CD4-positive, CD25-positive, alpha-beta regulatory T cell (primary cell): ENCODE measurements at places on chromosomes 2 and 18. TPM values are rescaled to one million over a fixed set of nuclear protein-coding genes. Genes with fewer than 3 reads are reported as not detected.

GRCh38 chr2:176692533-176692932, 423.3 kb downstream of the MTX2 start:
- no peak for DNase-seq

- no peak for DNase-seq
Measured at GRCh38 chr2:191516260-191516659, 161.7 kb upstream of the NABP1 start.

- DNase-seq = no peak
Measured at GRCh38 chr18:6311456-6312215, 103.1 kb downstream of the L3MBTL4 start.

- no peak for DNase-seq
Measured at GRCh38 chr2:232569541-232569940, 19.1 kb downstream of the EIF4E2 start.

GRCh38 chr18:76604108-76604934, 109.3 kb upstream of the ZNF516 start:
- DNase-seq = no peak

RAB6C gene
- total RNA-seq = not detected

GRCh38 chr18:10912790-10913545, 236.4 kb downstream of the PIEZO2 start:
- DNase-seq = no peak

GRCh38 chr2:233915128-233915527, 2.0 kb upstream of the TRPM8 start:
- DNase-seq = no peak

ERICH2 gene
- not detected for total RNA-seq

CCDC142 gene
- total RNA-seq = 15.8 TPM

GRCh38 chr2:38174646-38175423, 98.9 kb upstream of the CYP1B1 start:
- DNase-seq = no peak

- DNase-seq = no peak
Measured at GRCh38 chr2:160029270-160029628, 33.2 kb downstream of the PLA2R1 start.

DNA sequence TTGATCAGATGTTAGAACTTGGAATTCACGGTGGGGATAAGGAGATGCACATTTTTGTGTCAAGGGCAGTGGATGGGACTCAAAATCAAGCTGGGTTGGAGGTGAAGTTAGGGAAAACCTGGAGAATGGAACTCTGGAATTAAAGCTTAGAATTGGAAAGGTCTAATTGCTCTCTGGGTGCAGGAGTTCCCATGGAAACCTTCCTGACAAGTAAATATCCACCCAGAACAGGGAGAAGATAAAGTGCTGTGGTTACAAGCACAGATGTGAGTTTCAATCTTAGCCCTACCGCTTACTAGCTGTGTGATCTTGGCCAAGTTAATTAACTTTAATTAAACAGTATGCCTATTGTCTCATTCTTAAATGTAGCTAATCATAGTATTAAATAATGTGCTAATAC, 71.3 kb upstream of the TCF7L1 start:
- no peak for DNase-seq

- no peak for DNase-seq
Measured at GRCh38 chr2:219782737-219783348, 155.4 kb downstream of the SLC4A3 start.

ACADL gene
- not detected for total RNA-seq

CRYBA2 gene
- not detected for total RNA-seq

DNA sequence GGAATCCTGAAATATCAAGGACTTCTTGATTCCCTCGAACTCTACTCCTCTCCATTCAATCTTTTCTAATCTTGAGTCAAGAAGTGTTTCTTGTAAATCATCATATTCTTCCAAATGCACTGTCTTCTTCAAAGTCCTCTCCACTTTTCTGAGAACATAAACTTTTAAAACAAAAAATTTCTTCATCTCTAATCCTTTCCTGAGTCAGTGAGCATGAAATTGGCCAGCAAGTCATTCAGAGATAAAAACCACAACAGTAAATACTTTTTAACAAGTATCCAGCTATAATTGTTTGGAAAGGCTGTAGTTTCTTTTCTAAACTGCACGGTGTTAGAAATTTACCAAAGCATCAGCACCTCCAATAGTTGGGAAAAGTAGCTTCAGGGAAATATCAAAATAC, 312.6 kb upstream of the GALNT5 start:
- no peak for DNase-seq

EVX2 gene
- not detected for total RNA-seq

- no peak for DNase-seq
Measured at GRCh38 chr2:207983641-207984042, 41.7 kb downstream of the PLEKHM3 start.

GRCh38 chr2:120004254-120004653, 8.6 kb upstream of the EPB41L5 start:
- no peak for DNase-seq

GRCh38 chr2:10179422-10179821, 56.9 kb downstream of the RRM2 start:
- no peak for DNase-seq

DNA sequence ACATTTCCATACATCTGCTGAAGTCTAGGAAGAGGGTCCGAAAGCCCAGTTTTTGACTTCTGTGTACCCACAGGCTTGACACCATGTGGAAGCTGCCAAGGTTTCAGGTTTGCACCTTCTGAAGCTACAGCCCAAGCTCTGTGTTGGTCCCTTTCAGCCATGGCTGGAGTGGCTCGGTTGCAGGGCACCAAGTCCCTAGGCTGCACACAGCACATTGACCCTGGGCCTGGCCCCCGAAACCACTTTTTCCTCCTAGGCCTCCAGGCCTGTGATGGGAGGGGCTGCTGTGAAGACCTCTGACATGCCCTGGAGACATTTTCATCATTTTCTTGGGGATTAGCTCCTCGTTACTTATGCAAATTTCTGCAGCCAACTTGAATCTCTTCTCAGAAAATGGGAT, 55.7 kb downstream of the CCDC141 start:
- no peak for DNase-seq

POTEJ gene
- total RNA-seq = not detected

DNA sequence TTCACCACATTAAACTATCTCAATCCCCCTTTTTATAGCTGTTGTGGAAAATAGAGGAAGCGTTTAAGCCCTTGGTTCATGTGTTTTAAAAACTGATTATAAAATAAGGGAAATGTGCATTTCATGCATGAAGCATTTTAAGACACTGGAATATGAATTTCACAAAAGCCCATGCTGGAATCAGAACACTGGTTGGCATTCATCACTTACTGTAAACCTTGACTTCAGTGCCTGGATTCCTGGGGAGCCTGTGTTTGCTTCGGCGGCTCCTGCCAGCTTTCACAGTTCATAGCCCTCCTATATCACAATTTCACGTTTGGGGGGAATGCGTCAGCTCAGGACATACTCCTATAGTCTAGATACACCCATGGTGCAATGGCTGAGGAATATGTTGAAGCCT, 336.9 kb downstream of the INSIG2 start:
- DNase-seq = no peak

GRCh38 chr2:79612999-79613398, 100.1 kb downstream of the CTNNA2 start:
- no peak for DNase-seq

LIPG gene
- total RNA-seq = not detected

ZSWIM2 gene
- not detected for total RNA-seq

- no peak for DNase-seq
Measured at GRCh38 chr2:96137321-96138178, 752 bp downstream of the ASTL start.

DNA sequence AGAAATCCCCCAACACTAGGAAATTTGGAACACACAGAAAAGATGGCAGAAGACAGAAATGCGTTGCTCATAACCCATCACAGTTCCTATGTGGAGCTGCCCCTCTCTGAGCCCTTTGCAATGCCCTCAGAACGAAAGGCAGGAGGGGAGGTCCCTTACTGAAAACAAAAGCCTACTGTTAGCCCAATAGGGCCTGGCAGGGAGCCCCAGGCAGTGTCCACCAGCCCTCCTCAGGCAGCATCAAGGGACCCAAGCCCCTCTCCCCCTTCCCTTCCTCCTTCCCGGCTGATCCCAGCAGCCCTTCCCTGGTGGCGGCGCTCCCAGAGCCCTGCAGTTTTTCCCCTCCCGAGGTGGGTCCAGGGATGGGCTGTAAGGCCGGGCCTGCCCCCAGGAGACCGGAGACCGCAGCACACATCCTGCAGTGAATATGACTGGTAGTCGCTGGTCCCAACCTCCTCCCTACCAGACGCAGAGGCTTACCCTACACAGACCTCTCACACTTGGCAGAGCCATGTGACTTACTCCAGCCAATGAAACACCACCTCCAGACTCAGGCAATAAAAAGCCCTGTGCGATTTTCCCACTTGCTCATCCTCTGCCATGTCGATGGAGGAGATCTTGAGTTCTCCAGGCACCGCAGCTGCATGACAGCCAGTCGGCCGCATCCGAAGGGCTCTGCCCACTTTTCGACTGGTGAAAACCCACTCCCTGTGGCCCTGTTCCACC, 19.4 kb upstream of the DUSP2 start:
- DNase-seq = no peak
